Astrocyte of the cerebellum (primary cell): ENCODE measurements at places on chromosomes 4 and X.

DNA sequence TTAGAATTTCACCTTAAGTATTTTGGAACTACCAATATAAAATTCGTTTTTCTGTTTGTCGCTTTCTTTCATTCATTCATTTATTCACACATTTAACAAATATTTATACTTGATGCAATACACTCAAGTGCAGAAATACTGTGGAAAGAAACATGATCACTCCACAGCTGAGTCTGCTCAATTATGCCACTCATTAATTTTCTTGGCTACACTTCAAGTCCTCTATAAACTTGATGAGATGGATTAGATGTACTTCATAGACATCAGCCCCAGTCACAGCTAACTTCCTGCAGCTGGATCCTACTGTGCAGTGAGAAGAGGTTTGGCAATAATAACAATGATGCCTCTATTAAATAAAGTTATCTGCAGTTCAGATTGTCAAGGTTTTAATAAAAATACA, 208.1 kb downstream of the PDGFC start:
- no peak for DNase-seq

- no peak for DNase-seq
These were observed 69.4 kb downstream of the DCHS2 start for GRCh38 chr4:154422152-154422551.

DNA sequence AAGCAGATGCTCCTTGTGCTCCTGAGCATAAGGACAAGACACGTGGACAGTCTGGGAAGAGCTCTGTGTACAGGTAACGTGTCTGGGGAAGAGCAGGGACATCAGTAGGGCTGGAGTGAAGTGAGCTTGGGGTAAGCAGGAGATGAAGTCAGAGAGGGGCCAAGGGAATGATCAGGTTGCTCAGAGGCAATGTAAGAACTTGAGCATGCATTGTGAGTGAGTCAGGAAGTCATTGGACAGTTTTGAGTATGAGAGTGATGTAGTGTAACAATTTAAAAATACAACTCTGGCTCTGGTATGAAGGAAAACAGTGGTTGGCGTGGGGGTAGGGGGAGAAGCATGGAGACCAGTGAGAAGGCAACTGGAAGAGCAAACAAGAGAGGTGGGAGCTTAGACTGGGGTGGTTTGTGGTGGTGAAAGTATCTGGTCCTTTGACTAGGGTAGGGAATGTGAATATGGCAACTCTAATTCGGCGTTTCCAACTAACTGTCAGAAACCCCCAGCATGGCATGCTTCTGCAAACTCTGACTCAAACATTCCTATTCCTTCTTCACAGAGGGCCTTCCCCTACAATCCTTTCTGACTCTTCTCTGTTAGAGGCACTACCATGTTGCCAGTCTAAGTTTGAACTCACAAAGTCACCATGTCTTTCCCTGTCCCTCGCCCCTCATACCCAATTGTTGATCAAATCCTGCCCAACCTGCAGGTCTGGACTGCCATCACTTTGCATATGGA, 57.2 kb downstream of the STBD1 start:
- DNase-seq: no peak

DNA sequence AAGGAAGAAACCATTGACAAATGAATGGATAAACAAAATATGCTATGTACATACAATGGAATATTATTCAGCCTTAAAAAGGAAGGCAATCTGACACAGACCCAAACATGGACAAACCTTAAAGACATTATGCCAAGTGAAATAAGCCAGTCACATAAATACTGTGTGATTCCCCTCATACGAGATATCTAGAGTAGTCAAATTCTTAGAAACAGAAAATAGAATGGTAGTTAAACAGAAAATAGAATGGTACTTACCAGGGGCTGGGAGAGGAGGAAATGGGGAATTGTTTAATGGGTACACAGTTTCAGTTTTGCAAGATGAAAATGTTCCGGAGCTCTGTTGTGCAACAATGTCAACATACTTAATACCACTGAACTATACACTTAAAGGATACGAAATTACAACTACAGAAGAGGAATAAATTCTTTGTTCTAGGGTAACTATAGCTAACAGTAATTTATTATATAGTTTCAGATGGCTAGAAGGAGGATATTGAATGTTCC, 47.8 kb upstream of the DUSP21 start:
- no peak for DNase-seq

GRCh38 chrX:120522820-120523219, 37.9 kb downstream of the CUL4B start:
- DNase-seq: no peak

DNA sequence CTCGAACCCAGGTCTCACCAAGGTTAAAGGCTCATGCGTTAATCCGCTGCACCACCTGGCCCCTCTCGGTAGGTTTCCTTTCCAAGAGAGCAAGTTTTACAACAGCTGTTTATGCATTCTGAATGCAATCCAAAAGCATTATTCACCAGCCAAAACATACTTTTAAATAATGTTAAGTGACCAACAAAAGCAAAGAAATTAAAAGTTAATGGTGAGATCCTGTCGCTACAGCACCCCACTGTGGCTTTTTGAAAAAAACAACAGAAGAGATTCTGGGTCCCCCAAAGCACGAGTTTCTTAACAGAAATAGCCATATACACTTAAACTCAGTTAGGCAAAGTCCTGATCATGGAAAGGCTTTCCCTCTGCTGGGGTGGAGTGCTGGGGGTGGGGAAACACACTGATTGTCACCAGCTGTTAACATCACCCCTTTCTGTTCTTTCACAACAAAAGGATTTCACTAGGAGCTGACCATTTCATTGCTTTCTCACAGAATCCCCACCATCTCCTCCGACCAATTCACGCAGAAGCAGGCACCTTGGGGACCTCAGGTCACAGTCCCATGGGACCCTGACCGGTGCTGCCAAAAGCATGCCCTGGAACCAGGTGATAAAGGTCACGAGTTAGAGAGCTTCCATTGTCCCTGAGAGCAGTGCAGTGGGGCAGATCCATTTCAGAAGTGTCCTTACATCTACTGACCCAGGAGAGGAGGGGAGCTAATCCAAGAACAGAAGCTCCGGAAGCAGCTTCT, 51.2 kb downstream of the ZNF827 start:
- peak; percentile 68 for DNase-seq

GRCh38 chrX:115368876-115369275, 79.4 kb downstream of the LUZP4 start:
- DNase-seq: no peak

GRCh38 chr4:151729731-151730559, 30.9 kb downstream of the GATB start:
- DNase-seq: no peak

DNA sequence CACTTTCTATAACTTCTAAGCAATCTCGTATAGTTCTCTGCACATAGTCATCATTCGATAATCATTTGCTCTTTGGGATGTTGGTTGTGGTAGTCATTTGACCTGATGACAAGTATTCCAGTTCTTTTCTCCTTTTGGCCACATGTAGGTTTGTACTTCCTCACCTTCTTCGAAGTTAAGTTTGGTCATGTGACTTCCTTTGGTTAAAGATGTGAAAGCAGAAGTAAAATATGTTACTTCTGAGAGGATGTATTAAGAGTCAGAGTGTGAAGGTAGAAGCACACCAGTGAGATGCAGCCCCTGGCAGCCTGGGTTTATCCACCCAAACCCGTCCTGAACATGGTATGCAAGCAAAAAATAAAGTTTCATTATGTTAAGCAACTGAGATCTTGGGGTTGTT, 48.9 kb upstream of the ZNF518B start:
- DNase-seq: no peak

- DNase-seq: no peak
These were observed 89.8 kb upstream of the ETNPPL start for GRCh38 chr4:108852691-108853090.

- DNase-seq: no peak
These were observed 2.2 kb downstream of the ATP8A1 start for GRCh38 chr4:42654631-42655268.

- peak; percentile 59 for DNase-seq
These were observed 367.5 kb upstream of the CTSO start for GRCh38 chr4:156321203-156321602.

- DNase-seq: no peak
These were observed at the start of gene TASL for GRCh38 chrX:30577362-30577991. TSS of gene TASL (minus strand) at chrX:30577766. CDS start at chrX:30560355, 17,411 bp downstream.
